ENCODE measurements at places on chromosomes 1 and 21.

- no peak for DNase-seq
These were observed 936 bp downstream of the ZBTB21 start for GRCh38 chr21:42009018-42009830.

DNA sequence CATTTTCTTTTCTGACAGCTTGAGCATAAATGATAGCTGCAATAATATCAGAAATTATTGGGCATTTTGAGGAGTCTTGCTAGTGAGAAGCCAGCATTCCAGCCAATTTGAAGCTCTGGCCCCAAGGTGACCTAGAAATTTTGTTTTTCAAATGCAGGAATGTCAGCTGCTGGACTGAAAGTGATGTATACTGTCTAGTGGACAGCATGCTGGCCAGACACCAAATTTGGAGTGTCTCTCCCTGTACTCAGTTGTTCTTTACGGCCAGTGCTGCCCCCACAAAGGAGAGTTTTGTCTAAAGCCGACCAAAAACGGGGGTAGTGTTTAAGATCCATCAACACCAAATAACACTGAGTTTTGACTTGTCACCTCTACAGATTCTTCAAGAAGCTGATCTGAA is 5.2 kb downstream of the RGS7 start:
- DNase-seq, result no peak

GRCh38 chr1:169149555-169150286 is 43.2 kb downstream of the ATP1B1 start:
- DNase-seq, result no peak

DNA sequence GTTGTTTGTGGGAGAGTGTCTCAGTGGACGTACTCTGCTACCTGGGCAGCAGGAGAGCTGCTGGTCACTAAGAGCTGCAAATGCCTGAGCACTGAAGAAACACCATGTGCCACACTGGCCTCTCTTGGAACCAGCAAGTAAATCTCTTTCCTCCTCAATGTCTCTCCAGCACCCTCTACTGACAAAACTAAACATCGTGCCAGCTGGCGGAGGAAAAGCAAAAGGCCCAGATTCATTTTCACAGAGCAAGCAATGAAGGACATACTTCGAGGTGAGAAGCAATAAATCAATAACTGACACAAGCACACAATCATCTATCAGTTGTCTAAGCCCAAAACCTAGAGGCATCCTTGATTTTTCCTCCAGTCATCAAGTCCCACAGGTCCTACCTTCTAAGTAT is 78.1 kb downstream of the RERE start:
- no peak for DNase-seq

DNA sequence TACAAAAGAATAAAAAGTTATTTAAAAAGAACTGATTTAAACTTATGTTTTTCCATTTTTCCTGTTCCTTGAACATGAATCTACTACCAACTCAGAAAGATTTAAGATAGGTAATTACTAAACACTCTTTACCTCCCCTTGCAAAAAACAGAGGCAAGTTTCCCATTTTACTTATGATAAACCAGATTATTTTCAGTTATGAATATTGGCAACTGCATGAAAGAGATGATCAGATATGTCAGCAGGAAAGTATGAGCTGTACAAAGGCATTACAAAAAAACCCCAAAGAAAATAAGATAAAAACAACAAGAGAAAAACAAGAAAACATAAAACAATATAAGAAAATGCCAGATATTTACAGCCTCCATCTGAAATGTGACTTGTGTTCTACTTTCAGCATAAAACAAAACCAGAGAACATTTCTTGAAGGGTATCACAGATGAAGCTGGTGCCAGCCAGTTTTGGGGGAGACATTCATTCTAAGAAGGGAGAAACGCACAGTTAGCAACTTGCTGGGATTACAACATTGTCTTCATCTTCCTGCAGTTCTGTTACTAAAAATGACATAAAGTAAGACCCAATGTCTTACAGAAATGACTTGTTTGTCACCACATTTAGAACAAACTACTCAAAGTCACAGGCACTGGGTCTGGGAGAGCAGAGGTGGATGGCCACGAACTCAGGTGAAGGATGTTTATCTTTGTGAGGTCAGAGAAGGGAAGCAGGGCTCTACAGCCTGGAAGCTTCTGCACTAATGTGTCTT is 19.1 kb downstream of the ZC3H12A start:
- DNase-seq, result no peak
